ENCODE measurements at places on chromosomes 13 and 19.

GRCh38 chr13:49428041-49428763, 15.7 kb downstream of the CAB39L start:
- no peak for DNase-seq

GRCh38 chr19:49626226-49626625, 13.7 kb downstream of the RRAS start:
- DNase-seq, result no peak

- no peak for DNase-seq
These were observed 128.9 kb upstream of the RXFP2 start for GRCh38 chr13:31610270-31610998.

DNA sequence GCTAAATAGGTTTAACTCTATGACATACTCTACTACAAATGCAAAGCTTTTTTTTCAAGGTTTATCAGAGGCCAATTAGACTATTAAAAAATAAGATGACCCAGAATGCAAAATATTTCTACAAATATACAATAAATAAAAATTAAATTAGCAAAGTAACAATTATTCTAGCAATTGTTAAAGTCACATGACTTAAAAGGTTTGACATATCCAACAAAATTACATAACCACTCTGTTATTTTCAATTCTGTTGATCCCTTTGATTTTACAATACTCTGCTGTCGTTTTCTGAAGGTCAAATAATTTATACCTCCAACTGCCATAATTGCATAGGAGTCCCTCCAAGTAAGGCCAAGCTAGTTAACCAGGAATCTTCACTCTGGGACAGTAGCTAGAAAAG, 292.6 kb upstream of the MIR17HG start:
- DNase-seq, result no peak

DNA sequence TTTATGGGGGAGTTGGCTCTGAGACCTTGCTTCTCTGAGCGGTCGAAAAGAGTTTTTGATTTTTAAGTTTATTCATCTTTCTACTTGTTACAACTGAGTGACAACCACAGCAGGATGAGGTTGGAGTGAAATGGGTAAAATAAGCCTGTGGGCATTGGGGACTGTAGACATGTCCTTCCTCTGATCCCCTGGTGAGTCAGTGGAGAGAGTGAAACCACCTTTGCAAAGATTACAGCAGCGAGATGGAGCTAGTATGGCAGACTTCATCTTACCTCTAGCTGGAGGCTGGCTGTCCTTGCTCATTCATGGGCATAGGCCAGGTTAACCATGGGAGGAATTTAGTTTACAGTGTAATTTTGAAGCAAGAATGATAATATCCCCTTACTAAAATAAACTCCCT, 30.9 kb upstream of the PSG9 start:
- no peak for DNase-seq

- no peak for DNase-seq
These were observed 100.7 kb downstream of the CRYL1 start for GRCh38 chr13:20424949-20425348.

DNA sequence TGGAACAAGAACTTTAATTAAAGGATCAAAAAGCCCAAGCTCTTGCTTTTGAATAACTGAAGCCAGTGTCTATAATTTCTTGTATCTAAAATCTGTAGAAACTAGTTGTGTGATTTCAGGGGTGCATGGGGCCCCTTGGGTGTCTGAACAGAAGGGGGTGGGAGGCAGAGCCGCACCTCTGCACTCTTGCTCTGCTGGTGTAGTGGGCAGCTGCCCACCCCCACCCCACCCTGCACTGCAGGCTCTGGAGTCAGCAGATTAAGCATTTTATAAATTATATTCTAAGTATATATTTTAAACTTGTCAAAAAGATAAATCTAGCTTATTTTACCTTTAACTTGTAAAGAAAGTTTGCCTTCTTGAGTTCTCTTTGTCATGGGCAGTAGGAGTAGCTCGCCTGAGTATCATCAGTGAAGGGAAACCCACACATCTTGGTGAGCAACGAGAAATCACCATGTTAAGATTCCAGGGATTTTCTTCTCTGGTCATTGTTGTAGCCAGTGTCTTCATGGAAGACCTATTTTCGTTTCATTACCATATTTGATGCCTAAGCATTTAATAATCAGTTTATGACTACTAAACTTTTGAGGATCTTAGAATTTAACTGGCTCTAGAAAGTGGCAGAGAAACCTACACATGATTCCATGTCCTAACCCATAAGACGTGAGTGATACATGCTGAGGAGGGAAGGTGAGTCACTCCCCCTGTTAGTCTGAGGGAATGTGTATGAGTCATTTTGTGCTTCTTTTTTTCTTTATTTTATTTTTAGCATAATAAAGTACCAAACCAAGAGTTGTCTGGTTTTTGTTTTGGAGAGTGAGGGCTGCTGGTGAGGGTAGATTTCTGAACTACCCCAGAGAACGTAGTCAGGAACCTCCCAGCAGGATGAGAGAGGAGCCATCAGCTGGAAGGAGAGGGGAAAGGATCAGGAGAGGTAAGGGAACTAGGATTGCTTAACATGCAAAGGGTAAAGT, 7.7 kb downstream of the UBE2L5 start:
- no peak for DNase-seq

All from CD8-positive, alpha-beta T cell (primary cell).